Activated naive CD4-positive, alpha-beta T cell (primary cell): ENCODE measurements at places on chromosomes 7 and 10.

DNA sequence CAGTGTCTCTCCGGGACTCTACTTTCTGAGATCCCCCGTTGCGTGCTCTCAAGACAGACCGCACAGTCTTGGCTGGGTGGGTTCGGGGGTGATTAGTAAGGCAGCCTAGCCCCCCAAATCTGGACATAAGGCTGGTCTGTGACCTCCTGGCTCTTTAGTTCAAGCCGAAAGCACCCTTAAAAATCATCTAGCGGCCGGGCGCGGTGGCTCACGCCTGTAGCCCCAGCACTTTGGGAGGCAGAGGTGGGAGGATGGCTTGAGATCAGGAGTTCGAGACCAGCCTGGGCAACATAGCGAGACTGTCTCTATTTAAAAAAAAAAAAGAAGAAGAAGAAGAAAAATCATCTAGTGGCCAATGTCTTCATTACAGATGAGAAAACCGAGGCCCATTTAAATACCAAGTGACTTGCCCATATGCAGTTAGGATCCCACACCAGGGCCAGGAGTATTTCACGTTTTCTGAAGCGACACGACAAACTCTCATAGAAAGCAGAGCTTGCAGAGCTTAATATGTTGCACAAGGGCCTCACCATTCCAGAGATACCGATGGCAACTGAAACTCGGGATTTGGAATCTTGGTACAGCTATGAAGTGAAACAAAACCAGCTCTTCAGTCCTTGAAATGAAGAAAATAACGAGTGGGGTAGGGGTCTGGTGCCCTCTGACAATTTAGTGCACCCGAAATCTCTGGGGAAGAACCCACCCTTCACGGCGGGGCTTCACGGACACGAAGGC, 703 bp upstream of the HILPDA start:
- DNase-seq = no peak

GRCh38 chr10:70378122-70378521, 4.3 kb downstream of the LRRC20 start:
- DNase-seq = no peak

DNA sequence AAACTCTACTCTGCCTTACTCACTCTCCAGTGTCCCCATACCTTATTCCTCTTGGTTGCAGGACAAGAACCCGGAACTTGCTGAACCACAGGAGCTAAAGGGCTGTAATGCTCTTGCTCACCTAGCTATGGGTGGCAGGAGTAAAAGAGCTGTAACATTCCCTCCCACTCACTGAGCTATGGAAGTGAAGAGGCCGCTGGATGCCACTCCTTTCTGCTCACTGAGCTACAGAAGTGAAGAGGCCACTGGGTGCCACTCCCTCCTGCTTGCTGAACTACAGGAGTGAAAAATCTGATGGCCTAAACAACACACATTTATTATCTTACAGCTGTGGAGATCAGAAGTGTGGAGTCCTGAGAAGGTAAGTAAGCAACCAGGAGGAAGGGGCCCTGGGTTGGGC, 17.5 kb downstream of the MRPS24 start:
- DNase-seq = no peak

- no peak for DNase-seq
Observed at GRCh38 chr7:11188529-11189310, 215.0 kb downstream of the PHF14 start.

- no peak for DNase-seq
Observed at GRCh38 chr10:8638088-8638672, 583.7 kb downstream of the GATA3 start.

DNA sequence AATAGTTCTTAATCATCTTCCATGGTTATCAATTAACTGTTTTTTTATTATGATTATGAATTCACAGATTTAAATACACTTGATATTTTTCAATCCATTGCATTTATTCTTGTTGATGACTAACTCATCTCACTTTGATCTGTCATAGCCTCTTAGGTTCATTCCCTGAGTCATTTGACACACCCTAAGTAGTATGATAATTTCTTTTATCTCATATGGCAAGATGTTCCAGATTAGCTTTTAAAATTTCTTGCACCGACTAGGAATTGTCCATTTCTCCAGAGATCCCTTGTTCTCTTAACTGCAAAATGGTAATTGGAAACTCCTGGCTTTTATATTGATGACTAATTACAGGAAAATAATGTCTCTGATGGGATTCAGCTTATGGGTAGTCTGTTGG, 87.6 kb upstream of the CCDC6 start:
- DNase-seq = no peak

- no peak for DNase-seq
Observed at GRCh38 chr10:108500396-108500795, 1335.9 kb upstream of the SORCS1 start.

DNA sequence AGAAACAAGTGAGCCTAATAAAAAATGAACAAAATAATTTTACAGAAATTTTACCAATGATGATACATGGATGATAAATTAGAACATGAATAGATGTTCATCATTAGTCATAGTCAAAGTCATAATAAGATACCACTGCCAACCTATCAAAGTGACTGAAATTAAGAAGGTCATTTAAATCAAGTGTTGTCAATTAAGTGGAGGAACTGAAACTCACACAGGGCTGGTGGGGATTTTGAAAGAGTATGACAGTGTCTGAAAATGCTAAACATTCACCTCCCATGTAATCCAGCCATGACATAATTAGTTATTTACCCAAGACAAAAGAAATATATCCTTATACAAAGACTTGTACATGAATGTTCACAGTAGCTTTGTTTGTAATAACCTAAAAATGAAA, 57.1 kb upstream of the DYNC1I1 start:
- DNase-seq = no peak

GRCh38 chr7:23863209-23863787, 153.3 kb downstream of the STK31 start:
- no peak for DNase-seq

- no peak for DNase-seq
Observed at GRCh38 chr7:149099058-149099457, 8.5 kb upstream of the ZNF786 start.

- DNase-seq = no peak
Observed at GRCh38 chr7:102073931-102074880, 212.5 kb upstream of the SH2B2 start.

DNA sequence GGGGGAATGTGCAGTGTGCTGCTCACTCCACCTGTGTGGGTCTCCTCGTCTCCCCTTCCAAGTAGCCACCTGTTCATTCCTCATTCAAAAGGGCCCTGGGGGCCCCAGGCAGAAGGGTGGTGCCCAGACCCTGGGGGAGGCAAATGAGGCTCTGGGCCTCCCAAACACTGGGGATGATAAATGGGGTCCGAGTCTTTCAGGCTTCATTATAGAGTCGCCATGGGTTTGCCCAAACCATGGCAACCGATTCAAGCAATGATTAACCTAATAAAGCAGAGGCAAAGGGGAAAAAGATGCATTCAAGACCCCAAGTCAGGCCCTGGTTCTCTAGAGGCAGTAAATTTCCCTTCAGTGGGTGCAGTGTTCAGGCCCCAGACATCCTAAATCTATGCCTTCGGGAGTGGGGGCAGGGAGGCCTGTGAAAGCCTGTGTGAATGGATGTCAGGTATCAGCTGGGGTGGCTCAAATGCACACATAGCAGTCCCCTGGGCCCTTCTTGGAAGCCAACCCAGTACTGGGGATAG, 10.4 kb downstream of the NEUROG3 start:
- DNase-seq = no peak

GRCh38 chr10:130715686-130716670, 579.8 kb downstream of the GLRX3 start:
- DNase-seq = no peak

GRCh38 chr10:112805701-112806100, 144.3 kb upstream of the TCF7L2 start:
- no peak for DNase-seq

GRCh38 chr7:104524853-104525252, 196.4 kb downstream of the LHFPL3 start:
- DNase-seq = no peak

GRCh38 chr7:464454-465401, 54.9 kb downstream of the PDGFA start:
- DNase-seq = no peak

GRCh38 chr10:27345455-27345920, 104.9 kb upstream of the ACBD5 start:
- DNase-seq = no peak

DNA sequence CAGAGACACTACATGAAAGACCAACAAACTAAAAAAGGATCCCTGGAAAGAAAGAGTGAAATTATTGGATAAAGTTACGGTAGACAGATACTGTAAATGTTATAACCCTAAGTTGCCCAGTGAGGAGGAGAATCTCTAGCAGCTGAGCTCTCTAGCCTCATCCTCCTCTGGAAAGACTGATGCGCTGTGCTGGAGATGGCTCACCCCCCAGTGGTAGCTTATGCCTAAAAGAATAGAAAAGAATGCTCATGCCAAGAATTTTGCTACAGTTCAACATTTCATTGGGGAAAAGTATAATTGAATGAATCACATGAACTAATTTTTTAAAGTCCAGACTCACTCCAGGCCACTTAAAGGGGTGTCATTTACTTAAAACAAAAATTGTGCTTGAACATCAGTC, 50.8 kb upstream of the RNF32 start:
- no peak for DNase-seq

GRCh38 chr10:32142646-32143045, 86.4 kb upstream of the KIF5B start:
- DNase-seq = no peak

- DNase-seq = no peak
Observed at GRCh38 chr7:80127412-80128160, 7.0 kb upstream of the GNAI1 start.

- DNase-seq = no peak
Observed at GRCh38 chr7:71712653-71713180, 580.8 kb downstream of the GALNT17 start.

- no peak for DNase-seq
Observed at GRCh38 chr7:69676247-69676646, 78.0 kb downstream of the AUTS2 start.

DNA sequence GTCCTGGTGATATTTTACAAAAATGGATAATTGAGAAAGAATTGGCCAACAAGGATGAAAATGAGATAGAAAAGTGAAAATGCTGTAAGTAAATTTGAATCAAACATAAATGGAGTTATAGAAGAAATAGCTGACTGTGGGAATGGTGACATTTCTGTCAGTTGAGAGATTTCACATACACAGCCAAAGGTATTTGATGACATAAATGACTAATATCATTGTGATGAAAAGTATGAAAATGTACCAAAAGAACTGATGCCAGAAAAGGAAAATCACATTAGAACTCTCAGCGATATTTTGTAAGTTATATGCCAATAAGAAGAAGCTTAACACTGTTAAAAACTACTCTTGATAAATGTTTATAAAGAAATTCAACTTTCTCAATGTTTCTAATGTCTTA, 54.9 kb downstream of the TFPI2 start:
- no peak for DNase-seq

- DNase-seq = no peak
Observed at GRCh38 chr10:124826262-124826661, 24.6 kb downstream of the ABRAXAS2 start.

DNA sequence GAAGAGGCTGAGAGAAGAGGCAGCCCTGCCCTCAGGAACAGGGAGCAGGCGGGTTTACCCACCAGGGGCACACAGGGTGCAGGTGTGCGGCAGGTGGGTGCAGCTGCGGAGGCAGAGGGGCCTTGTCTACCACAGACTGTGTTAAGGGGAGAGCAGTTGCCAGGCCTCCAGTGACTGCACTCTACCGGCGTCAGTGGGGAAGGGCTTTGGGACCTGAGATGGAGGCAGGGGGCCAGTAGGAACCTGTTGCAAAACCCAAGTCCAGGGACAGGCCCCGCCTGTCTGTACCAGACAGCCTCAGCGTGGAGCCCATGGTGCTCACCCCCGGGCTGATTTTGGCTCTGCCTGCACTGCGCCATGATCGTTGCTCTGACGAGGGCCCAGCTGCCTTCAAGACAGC, 507.6 kb upstream of the FOXK1 start:
- DNase-seq = no peak

DNA sequence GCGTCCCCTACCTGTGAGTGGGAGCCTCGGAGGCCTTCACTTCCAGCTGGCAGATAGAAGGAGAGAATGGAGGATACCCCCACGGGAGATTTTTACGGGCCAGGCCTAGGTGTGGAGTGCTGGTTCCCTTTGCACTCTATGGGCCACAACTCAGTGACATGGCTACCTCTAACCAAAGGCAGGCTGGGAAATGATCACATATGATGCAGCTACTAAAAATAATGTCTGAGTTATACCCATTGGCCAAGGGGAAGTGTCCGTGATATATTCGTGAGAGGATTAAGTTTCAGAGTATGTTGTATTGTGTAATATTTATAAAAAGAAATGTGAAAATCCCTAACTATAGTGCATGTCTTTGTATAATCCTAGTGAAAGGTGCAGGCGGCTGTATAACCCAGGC, 13.5 kb upstream of the HIPK2 start:
- DNase-seq = no peak

DNA sequence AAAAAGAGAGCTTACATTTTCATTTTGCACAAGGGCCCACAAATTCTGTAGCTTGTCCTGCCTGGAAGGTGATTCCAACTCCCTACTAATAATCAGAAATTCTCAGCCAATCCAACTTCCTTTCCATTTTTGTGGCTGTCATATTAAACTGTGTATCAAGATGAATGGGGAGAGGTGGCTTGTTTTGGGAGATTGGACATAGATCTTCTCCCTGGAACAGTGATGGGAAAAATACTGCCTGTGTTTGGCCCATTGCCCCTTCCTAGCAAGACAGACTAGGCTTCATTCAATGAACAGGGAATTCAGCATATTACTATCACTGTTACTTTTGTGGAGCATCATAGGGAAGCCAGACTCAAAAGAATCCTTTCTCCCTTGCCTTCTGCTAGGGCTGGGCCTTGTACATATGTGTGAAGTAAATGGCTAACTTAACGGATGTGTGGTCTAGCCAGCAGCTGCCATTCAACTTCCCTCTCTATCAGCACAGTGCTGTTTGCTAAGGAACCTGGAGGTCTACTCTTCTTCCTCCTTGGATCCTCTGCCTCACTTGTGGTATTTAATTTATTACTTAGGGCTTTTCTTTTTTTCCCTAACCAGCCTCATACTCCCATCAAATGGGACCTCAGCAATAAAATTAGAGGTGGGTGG, 326.0 kb downstream of the BICC1 start:
- no peak for DNase-seq

DNA sequence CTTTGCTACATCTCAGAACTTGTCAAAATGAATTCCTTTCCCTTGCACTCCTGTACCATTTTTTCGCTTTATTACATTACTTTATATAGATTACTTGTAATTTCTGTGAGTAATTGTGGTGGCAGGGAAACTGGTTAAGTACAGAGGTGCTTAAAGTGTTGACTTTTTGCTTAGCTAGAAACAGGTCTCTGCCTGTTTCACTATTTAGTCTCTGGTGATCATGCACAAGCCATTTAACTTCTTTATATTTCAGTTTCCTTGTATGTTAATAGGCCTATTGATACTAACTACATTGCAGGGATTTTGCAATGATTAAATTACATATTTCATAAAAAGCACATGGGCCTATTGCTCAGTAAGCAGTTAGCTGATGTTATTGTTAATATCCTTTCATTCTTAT, 233.8 kb downstream of the PRKG1 start:
- DNase-seq = no peak

DNA sequence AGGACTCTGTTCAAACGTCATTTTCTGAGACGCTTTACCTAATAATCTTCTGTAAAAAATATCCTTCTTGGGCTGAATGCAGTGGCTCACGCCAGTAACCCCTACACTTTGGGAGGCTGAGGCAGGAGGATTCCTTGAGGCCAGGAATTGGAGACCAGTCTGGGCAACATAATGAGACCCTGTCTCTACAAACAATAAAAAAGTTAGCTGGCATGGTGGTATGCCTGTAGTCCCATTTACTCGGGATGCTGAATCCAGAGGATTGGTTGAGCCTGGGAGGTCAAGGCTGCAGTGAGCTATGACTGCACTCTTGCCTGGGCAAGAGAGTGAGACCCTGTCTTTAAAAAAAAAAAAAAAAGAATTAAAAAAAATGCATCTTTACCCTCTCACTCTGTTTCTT, 5.1 kb downstream of the STAM start:
- no peak for DNase-seq
